ENCODE measurements at places on chromosomes 7 and 10.

GRCh38 chr10:68553599-68553998 is 6.5 kb upstream of the TET1 start:
- DNase-seq, result no peak

GRCh38 chr7:109158246-109158645 is 588.6 kb downstream of the DNAJB9 start:
- DNase-seq, result no peak

- DNase-seq, result no peak
Observed at GRCh38 chr7:127245607-127246006, 7.1 kb downstream of the GRM8 start.

- no peak for DNase-seq
Observed at GRCh38 chr7:152340161-152340560, 95.6 kb downstream of the KMT2C start.

- DNase-seq, result no peak
Observed at GRCh38 chr10:32050177-32050576, 6.0 kb downstream of the KIF5B start.

All from AG20443 (cell line).